Activated CD4-positive, alpha-beta memory T cell treated with anti-CD3 and anti-CD28 coated beads, Interleukin-2, amount 10 ng/mL, durations not matched to agents 7 days and 5 days (primary cell): ENCODE measurements at places on chromosomes 11 and 22. TPM values are rescaled to one million over a fixed set of nuclear protein-coding genes. Genes with fewer than 3 reads are reported as not detected.

The SNX32 gene
- 1.6 TPM for total RNA-seq

The KCNE3 gene
- total RNA-seq: not detected

The CHRM1 gene
- not detected for total RNA-seq

DNA sequence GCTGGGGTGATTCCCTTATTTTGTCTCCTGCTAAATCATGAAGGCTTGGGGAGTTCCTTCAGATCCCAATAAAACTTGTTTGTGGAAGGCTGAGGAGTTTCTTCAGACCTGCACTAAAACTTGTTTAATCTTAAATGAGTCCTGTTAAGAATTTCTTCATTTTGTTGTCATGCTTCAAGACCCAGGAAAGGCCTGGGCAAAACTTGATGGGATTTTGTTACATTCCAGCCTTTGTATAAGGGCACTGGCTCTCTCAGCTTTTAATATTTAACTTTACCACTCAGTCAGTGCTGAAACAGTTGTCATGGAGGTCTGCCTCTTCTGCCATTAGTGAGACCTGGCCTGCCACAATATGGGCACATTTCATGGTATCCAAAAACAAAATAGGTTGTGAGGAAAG is 699.0 kb downstream of the ETS1 start:
- DNase-seq: no peak

DNA sequence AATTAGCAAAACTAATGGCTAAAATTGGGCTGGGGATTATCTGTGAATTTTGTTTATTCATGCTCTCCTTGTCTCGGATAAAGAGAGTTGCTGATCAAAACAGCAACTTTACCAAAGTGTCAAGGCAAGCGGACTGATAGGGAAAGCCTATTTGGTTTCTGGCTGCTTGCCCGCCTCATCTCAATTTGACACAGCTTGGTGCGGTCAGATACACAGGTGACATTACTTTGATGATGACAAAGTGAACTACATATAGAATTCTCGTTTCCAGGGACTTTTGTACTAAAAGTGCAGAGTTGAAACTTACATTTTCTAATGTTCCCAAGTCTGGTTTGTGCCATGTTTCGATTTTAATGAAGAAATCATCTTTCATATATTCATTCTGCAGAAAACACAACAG is 22.8 kb downstream of the PITPNB start:
- DNase-seq: peak; percentile 30

GRCh38 chr11:106540001-106540400 is 462.5 kb downstream of the AASDHPPT start:
- no peak for DNase-seq

- no peak for DNase-seq
Observed at GRCh38 chr22:16603448-16603768, 10.8 kb upstream of the CCT8L2 start.

DNA sequence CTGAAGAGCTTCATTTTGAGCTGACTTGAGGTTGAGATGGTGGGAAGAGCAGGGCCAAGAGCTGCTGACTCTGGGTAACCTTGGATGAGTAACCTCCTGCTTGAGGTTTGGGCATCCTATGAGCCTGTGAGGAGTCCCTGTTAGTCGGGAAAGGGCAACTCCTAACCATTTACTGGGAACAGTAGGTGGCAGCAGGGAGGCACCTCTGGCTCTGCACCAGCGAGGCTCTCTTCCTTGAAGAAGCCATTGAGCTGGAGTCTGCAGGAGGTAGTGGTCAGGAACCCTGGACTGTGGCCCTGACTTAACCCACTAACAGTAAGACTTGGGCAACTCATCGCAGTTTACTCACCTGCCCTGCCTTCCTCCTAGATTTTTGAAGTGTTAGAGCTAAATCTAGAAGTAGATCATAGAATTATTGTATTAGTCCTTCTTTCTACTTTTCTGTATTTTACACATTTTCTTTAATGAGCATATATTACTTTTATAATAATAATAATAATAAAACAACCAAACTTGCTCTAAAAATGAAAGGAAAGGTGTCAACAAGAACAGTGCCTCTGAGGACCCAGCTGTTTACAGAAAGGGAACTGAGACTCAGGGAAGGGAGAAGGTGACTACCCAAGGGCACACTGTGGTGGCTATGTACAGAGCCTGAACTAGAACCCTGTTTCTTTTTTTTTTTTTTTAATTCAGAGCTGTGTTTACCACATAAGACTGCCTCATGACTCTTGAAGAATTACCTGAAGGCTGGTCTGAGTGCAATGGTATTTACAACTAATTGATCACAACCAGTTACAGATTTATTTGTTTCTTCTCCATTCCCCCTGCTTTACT is 47.5 kb downstream of the MEI1 start:
- peak; percentile 58 for DNase-seq

GRCh38 chr22:39351689-39352214 is 2.0 kb downstream of the SYNGR1 start:
- no peak for DNase-seq

DNA sequence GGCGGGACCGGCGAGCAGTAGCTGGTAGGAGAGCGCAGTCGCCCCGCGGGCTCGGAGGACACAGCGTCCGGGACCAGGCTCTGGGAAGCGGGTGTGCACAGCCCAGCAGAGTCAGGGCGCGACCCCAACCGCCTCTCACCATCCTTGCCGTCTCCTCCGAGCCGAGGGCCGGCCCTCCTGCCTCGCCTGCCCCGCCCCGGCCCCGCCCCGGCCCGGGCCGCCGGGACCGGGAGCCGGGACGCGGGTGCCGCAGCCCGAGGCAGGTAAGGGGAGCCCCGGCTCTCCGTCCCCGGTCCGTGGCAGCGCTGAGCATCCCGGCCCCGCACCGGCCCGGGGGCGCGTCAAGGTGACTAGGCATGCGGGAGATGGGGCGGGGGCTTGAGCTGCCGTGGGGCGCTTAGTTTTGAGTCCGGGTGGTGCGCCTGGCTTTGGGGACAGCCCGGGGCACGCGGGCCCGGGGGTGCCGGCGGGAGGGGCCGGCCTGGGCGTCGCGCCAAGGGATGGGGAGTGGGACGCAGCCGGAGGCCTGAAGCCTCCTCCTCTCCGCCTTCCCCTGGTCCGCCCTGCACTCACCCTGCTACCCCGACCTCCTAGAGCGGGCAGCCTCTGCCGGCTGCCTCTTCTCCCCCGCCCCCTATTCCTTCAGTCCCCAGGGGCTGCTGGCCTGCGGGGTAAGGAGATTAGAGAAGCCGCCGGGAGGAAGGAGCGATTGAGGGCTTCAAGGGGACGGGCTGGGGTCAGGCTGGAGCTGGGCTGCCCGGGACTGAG is at the start of gene ABCG4:
Gene ABCG4, plus strand, starts transcription at position 35 of the 768 bp plus-strand sequence. CDS start 914 bp downstream, outside the sequence.
- DNase-seq: peak; percentile 29
